Stimulated activated CD4-positive, alpha-beta T cell treated with anti-CD3 and anti-CD28 coated beads, Interleukin-12 subunit alpha, Interleukin-12 subunit beta, amount 100 ng/mL, for 24 hours (primary cell): ENCODE measurements at places on chromosomes 1 and 21.

- no peak for DNase-seq
Observed at GRCh38 chr1:88462488-88463261, 221.4 kb upstream of the PKN2 start.

DNA sequence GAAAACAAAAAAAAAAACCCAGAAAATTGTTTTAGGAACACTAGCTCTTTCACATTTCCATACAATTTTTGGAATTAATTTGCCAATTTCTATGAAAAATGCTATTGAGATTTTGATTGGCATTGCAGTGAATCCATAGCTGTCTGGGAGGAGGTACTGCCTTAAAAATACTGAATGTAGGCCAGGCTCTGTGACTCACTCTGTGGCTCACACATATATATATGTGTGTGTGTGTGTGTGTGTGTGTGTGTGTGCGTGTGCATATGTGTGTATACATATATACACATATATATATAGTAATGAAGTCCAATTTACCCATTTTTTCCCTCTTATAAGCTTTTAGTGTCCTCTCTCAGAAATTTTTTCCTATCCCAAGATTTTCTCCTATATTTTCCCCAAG lies 214.2 kb upstream of the DMRTA2 start:
- no peak for DNase-seq

- no peak for DNase-seq
Observed at GRCh38 chr1:19771350-19771749, 28.4 kb downstream of the TMCO4 start.

- no peak for DNase-seq
Observed at GRCh38 chr1:112040891-112041740, 51.6 kb upstream of the KCND3 start.

GRCh38 chr1:27521336-27521831 lies 31.4 kb upstream of the WASF2 start:
- no peak for DNase-seq

DNA sequence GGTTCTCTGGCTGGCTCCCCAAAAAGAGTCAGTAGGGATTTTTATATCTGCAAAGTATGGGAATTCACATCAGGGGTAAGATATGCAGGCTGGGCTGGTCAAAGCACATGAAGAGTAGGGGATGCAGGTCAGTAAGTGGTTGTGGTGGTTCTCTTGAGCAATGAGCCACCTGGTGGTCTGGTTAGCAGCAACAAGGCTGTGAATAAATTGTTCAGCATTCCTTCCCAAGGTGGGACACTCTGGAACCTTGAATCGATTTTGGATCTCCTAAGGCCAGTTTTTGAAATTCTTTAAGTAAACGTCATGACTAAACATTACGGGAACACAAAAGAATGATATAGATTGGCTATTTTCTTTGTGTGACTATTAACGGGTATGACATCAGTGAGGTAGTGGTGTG lies 563.0 kb upstream of the NEGR1 start:
- no peak for DNase-seq

GRCh38 chr1:181015251-181015615 lies 7.4 kb downstream of the STX6 start:
- no peak for DNase-seq

DNA sequence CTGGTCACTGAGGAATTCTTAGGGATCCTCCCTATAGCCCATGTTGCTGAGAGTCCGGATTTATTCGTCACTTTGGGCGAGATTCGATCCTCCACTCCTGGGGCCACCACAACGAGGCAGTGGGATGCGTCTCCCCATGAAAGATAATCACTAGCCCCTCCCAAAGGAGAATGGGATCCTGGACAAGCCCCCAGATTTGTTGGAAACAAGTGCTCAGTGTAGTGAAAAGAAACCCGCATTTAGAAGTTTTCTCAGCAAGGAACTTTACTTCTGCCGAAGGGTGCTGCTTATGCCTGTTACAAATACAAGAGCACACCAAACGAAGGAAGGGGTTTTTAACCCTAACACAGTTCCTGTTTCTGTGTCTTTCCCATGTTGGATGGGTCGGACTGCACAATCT lies 83.3 kb downstream of the ZFYVE9 start:
- no peak for DNase-seq

- no peak for DNase-seq
Observed at GRCh38 chr1:214318956-214319736, 38.2 kb downstream of the SMYD2 start.

DNA sequence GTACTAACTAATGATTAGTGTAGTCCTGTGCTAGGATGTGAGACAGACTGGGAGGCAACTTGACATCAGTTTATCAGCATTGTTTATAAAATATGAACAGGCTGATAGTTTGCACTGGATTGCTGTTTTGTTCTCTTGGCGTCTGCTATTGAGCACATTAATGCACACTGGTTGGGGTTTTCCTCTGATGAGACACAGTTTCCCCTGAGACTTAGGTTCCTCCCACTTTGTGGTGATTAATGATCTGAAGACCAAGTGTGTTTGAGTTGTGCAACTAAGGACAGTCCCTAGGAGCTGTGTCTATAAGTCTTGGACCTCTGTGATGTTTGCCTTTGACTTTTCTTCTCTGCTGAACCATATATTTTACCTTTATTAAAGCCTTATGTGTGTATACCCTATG lies 1015.4 kb downstream of the AMY1C start:
- no peak for DNase-seq

DNA sequence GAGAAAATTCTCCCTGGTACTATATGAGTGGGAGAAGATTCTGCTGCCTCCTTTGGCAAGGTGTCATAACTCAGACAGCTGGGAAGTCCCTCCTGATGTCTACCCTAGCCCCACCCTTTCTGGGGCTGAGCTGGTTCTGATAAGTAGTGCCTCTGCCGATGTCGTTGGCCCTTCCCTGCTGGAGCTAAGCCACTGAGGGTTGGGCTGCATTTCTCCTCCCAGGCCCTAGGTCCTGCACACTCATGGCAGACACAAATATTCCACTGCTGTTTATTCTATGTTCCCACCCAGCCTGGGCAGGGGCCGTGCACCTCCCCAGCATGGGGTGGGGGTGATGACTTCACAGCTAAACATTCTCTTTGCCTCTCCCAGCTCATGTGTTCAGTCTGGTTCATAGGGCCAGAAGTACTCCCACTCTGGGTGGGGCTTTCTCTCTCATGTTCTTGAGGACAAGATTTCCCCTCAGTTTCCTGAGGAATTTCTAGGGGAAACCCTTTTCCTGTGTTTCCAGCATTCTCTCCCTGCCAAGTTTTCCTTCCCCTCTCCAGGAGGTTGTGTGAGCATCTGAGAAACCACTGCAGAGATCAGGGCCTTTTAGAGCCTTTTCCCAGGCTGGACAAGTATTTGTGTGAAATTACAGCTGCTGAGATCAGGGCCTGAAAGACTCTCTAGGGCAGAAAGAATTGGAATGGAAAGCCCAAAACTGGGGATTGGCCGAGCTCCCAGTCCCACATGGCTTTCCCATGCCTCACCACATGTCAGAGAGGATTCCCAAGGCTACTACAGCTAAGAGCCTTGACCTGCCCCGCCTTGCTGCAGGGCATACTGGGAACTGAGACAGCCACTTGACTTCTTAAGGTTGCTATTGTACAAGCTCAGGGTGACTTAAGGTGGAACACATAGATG lies 66.2 kb downstream of the ATP2B4 start:
- no peak for DNase-seq

- no peak for DNase-seq
Observed at GRCh38 chr1:246572785-246573184, 6.5 kb downstream of the CNST start.

DNA sequence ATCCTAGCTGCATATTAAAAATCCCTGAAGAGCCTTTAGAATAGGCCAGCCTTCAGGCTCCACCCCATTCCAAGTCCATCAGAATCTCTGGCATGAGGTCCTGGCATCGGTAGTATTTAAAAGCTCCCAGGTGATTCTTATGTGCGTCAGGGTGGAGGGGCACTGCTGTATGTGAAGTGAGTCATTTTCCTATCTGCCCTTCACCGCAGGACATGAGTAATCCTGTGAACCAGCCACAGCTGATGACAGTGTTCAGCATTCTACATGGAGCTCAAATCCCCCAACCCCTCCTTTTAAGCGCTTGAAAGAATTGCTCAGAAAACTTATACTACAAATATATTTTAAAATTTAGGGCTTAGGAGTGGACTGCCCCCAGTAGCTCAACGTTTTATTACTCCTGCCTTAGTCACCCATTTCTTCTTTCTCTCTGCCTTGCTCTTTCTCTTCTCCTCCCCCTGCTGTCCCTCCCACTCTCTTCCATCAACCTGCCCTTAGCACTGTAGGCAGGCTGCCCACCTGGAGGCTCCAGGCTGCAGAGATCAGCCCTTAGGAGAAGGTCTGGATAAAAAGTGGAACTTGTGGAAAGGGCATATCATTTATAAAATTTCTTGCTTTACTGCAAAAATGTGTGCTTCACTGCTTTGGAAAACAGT lies 73.8 kb upstream of the ZNF281 start:
- peak; percentile 55 for DNase-seq

DNA sequence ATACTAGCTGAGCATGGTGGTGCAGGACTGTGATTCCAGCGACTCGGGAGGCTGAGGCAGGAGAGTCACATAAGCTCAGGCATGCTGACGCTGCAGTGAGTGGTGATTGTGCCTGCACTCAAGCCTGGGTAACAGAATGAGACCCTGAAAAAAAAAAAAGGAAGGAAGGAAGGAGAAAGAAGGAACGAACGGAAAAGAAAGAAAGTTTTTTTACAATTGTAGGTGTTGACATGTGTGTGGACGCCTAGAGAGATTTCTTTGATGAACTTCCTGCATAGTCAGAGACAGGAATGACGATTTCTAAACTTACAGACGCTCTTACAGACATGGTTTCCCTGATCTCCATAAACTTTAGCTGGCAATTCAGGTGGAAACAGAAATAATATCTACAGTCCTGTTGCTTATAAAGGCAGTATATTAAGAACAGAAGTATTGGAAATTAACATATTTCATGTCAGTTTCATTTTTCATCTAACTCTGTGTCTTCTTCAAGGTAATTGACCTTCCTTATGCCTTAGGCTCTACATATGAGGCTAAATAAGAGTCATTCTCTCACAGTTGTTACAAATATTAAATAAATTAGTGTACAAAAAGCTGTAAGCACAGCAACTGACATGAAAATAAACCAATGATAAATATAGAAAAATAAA lies 4.1 kb downstream of the SAMSN1 start:
- no peak for DNase-seq

DNA sequence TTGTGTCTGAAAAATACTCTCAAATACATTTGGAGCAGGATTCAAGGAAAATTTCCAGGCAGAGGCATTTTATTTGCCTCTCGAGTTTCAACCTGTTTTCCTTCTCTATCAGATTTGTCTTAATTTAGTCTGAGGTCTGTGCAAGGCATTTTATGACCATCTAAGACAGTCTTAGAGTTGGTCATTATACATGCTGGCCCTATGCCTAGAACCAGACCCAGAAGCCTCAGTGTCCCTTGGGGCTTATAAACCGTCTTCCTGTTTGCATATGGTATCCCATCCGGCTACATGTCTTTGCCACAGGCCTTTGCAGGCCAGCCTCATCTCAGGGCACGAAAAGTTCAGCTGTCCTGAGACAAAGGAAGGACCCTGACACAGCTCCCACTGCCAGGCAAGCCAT lies 346.1 kb downstream of the SIPA1L2 start:
- DNase-seq = no peak
